AML-193 (cell line): ENCODE measurements at places on chromosomes 1 and 21.

GRCh38 chr1:17005365-17005740 lies 6.4 kb downstream of the ATP13A2 start:
- no peak for DNase-seq

DNA sequence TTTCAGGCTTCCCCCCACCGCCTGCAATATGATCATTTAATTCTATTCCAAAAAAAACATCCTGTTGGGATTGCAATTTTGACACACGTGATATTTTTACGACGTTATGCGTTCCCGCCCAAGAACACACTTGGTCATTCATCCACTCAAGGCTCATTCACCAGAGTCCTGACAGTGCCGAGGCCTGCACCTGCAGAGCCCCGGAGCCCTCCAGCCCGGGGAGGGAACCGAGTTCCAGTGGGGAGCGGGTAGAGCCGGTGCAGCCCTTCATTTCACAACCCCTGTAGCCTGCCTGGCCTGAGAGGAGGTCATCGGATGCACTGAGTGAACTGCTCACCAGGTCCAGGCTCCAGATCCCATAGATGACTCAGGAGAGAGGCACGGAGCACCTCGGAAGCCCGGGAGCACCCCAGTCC lies 156.0 kb upstream of the BACE2 start:
- DNase-seq, result no peak

DNA sequence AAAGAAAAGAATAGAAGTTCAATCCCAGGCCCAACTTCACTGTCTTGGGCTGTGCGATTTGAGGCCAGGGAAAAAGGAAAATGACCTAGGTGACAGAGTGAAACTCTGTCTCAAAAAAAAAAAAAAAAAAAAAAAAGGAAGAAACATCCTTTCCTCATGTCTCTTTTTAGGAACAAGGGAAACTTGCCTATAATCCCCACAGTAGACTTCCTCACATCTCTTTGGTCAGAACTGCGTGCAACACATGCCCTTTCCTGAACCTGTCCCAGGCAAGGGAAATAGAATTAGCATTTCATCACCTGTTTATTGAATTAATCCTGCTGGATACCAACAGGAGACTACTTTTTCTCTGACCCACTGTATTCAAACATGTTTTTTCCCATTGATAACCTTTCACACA lies 2.3 kb downstream of the DCST1 start:
- DNase-seq, result no peak

DNA sequence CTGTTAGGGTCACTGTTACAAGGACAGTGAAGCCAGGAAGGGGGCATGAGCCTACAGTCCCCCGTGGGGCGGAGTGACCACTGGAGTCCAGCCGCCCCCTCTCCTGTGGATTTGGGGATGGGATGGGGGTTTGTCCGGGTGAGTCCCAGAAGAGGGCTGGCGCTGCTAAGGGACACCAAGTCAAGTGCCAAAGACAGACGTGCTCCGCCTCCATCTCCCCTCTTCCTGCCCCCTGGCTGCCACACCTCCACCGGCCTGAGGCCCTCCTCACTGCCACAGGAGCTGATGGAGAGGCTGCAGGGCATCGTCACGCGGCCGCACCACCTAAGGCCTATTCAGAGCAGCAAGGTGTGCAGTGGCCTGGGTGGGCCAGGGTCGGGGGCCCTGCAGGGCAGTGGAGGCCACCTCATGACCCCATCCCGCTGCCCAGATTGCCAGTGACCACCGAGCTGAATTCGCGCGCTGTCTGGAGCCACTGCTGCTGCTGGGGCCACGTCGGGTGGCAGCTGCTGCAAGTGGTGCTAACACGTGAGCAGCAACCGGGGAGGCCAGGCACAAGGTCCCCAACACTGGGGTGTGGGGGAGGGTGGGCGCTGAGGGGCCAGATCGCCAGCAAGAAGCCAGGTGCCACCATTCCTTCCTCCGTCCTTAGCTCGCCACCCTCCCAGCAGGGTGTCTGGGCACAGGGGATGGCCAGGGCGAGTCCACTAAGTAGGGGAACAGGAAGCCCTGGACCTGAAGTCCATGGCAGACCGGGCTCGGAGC lies 4.9 kb downstream of the RNF207 start:
- no peak for DNase-seq

- no peak for DNase-seq
Measured at GRCh38 chr1:218517459-218517858, 172.3 kb downstream of the TGFB2 start.

GRCh38 chr1:53116307-53116810 lies 26.1 kb downstream of the SLC1A7 start:
- no peak for DNase-seq
